ENCODE measurements at places on chromosomes 11 and 22. TPM values are rescaled to one million over a fixed set of nuclear protein-coding genes. Genes with fewer than 3 reads are reported as not detected.

Gene KDM4E
- total RNA-seq = not detected

Gene PAMR1
- 499 TPM for total RNA-seq

Gene NCF4
- total RNA-seq = not detected

Gene PTPRCAP
- not detected for total RNA-seq

Gene P2RY2
- total RNA-seq = not detected

Gene DDX25
- not detected for total RNA-seq

Gene SCGB1D4
- total RNA-seq = not detected

Gene INS
- total RNA-seq = not detected

Gene DDI1
- total RNA-seq = under 0.01 TPM

Gene DCDC1
- 0.09 TPM for total RNA-seq

Gene SCGB2A2
- total RNA-seq = not detected

Gene AIFM3
- 1.3 TPM for total RNA-seq

Gene MRGPRX4
- not detected for total RNA-seq

Gene C22orf31
- 0.14 TPM for total RNA-seq

Gene SMCO4
- total RNA-seq = 8.0 TPM

Gene SCN4B
- 0.14 TPM for total RNA-seq

Gene CCDC90B
- total RNA-seq = 59.1 TPM

Measured in smooth muscle cell of bladder (primary cell).